Activated naive CD4-positive, alpha-beta T cell (primary cell): ENCODE measurements at places on chromosomes 6 and 20.

DNA sequence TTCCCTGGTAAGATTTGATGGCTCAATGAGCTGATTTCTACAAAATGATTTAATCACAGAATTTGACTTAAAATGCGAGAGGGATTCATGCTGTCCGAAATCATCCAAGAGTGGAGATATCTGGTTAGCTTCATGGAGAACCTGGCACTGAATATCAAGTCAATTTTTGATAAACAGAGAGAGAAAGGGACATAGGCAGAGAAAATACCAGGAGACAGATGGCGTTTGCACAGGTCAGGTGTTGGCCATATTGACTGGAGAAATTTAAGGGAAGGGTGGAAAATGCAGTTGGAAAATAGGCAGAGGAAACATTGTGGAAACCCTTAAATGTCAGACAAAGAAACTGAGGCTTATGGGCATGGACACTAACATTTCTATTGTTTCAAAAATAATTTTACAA, 47.0 kb downstream of the BCAS1 start:
- DNase-seq, result no peak

DNA sequence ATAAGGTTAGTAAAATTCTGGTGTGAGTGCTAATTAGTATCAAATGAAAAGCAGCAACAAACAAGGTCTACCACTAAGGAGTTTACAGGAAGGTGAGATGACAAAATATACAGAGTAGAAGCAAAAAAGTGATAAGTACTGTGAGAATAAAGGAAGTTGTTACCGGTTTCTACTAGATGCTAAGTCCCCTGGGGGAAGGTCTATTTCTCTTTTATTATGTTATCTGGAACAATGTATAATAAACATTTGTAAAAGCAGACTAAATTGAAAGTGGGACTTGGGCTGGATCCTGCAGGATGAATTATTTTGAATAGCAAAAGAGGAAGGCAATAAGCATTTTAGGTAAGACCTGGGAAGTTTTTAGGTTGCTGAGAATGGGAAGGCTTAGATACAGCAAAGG, 158.7 kb upstream of the SLC22A16 start:
- no peak for DNase-seq

GRCh38 chr20:20393207-20394120, 25.6 kb downstream of the INSM1 start:
- DNase-seq, result no peak

- DNase-seq, result peak; percentile 4
Observed at GRCh38 chr6:35804996-35805736, at the start of gene LHFPL5. Gene LHFPL5 (plus strand): TSS chr6:35805352. CDS start chr6:35805671, 319 bp downstream.

GRCh38 chr6:73854998-73855718, 159.2 kb downstream of the CD109 start:
- no peak for DNase-seq

GRCh38 chr6:90599151-90599550, 12.3 kb upstream of the MAP3K7 start:
- DNase-seq, result no peak

DNA sequence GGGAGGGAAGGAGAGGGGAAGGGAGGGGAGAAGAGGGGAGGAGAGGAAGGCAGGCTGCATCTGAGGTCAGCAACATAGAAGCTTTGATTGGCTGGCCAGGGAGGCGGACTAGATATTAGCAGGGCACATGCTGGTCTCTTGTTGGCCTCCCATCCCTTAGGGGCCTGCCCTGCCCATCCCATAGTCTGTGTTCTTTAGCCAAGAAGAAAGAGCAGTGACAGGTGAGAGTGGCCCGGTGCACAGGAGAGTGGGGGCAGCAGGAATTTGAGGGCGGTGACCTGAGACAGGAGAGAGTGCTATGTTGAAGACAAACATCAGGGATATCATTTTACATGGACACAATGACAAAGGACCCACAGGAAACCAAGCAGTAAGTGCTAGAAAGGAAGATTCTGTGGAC, 413.5 kb downstream of the SYNE1 start:
- DNase-seq, result no peak

DNA sequence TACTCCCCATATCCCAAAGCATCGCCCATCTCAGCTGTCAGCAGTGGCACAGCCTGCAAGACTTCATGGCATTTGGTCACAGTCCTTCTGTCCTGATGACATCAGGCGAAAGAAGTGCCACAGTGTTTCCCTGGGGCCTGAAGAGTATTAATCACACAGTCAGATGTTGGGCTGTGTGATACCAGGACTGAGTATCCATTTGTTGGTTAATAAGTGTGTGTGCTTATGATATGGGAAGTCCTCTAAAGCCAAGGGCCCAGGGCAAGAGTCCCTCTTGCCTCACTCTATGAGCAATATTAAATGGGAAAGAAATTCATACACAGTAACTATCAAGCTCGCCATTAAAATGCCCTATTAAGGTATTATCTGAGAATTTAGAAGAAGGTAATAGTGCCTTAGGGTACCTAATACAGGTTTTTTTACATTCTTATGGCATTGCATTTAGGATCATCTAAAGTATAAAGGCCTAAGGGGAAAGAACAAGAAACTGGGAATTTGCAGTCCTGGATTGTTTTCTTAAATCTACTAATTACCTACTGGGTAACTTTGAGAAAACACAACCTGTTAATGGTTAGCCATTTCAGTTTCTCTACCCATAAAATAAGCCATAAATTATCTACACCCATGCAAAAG, 204.1 kb upstream of the PREP start:
- no peak for DNase-seq

GRCh38 chr6:169421586-169422264, 168.1 kb upstream of the THBS2 start:
- no peak for DNase-seq

DNA sequence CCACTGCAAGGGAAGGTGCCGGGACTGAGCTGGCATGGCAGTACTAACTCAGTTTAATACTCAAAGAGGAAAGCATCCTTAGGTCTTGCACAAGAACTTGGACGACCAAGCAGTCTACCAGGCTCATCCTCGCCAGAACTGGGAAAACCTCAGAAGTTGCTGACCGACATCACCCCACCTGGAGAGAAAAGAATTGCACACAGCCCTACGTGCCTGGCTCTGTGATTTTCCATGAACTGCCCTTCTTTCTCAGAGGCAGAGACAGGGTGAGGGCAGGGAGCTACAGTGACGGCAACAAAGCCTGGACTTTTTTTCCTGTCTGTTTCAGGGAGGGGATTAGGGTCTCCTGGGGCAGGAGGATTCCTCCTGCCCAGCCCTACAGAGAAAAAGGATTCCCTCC, 8.0 kb downstream of the JAG1 start:
- no peak for DNase-seq

GRCh38 chr6:106143665-106144064, 57.5 kb downstream of the PRDM1 start:
- no peak for DNase-seq

DNA sequence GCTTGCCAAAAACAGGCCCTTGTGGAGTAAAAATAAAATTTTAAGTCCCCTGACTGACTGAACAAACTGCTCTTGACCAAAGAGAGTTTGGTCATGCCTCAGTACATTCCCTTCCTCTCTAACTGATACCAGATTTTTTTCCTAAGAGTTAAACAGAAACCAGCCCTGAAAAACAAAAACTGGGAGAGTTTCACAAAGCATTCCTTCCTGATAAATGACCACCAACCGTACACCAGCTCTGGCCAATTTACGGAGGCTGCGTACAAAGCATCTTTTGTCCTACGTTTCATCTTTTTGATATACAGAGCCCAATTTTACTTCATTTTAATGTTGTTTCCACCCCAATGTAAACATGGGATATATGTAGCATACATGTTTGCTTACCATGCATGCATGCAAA, 477.4 kb upstream of the HTR1E start:
- DNase-seq, result no peak

GRCh38 chr6:2063547-2063946, 181.9 kb downstream of the GMDS start:
- no peak for DNase-seq

DNA sequence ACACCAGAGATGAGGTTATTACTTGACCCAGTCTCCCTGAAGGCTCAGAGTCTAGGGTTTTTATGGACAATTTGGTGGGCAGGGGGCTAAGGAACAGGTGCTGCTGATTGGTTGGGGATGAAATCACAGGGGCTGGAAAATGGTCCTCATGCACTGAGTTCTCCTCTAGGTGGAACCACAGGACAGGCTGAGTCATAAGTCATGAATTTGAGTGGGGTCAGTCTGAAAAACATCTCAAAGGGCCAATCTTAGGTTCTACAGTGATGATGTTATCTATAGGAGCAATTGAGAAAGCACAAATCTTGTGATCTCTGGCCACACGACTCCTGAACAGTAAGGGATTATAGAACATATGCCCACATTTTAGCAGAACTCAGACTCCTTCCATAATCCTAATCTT, 5.9 kb upstream of the MRS2 start:
- no peak for DNase-seq

DNA sequence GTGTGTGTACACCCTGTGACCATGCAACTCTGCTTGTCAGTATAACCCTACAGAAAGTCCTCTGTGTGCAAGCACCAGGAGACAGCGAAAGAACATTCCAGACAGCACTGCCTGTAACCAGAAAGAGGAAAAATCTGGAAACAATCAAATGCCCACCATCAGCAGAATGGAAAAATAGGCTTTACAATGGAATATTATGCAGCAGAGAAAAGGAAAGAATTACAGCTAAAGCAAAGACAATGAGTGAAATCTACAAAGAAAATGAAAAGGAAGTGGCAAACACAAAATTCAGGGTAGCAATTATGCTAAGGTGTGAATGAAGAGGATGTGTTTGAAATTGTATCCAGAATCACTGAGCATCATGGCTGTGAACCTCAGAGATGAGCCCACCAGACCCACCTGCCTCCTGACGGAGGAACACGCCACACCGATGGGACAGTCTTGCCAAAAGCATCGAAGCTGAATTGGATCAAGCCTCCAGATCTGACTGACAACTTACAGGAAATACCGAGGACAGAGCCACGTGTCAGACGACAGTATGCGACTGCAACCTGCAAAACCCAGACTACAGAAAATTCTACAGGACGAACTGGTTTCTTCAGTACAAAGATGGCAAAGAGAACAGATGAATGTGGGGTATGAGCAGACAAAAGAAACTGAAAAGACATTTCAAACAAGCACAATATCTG, 133.2 kb downstream of the NFATC2 start:
- DNase-seq, result no peak

GRCh38 chr6:29557320-29557719, 2.2 kb downstream of the UBD start:
- DNase-seq, result no peak

GRCh38 chr6:14166839-14167238, 49.3 kb downstream of the CD83 start:
- no peak for DNase-seq

- peak; percentile 4 for DNase-seq
Observed at GRCh38 chr20:45229264-45230056, 8.3 kb downstream of the SEMG2 start.

DNA sequence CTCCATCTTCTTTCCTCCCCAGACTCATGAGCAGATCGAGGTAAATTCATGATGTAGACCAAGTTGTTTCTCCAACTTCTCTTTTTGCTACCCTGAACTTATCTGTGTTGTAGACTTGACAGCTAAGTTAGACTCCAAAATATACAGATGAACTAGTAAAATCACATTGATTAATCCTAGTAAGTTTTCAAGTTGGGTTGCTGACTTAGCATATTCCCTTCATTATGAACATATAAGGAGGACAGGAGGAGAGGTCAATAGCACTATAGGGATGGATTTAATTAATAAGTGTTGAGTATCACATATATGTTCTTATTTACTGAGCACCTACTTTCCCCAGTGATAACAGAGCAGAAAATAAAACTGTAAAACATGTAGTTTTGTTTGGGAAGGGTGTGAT, 227.3 kb downstream of the TINAG start:
- no peak for DNase-seq

- DNase-seq, result peak; percentile 5
Observed at GRCh38 chr6:138588805-138589434, 89.6 kb upstream of the NHSL1 start.

DNA sequence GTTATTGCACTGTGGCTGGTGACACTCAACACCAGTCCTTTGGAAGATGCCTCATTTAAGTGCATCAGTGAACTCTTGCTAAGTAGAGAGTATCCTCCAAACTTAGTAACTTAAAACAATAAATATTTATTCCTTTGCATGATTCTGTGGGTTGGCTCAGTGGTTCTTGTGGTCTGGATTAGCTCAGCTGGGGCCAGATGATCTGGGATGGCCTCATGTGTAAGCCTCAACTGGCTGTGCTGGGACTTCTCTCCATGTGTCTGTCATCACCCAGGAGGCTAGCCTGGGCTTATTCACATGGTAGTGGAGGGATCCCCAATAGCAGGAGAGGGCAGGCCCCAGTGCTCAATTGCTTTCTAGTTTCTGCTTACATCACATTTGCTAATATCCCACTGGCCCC, 8.3 kb downstream of the LRRN4 start:
- no peak for DNase-seq

DNA sequence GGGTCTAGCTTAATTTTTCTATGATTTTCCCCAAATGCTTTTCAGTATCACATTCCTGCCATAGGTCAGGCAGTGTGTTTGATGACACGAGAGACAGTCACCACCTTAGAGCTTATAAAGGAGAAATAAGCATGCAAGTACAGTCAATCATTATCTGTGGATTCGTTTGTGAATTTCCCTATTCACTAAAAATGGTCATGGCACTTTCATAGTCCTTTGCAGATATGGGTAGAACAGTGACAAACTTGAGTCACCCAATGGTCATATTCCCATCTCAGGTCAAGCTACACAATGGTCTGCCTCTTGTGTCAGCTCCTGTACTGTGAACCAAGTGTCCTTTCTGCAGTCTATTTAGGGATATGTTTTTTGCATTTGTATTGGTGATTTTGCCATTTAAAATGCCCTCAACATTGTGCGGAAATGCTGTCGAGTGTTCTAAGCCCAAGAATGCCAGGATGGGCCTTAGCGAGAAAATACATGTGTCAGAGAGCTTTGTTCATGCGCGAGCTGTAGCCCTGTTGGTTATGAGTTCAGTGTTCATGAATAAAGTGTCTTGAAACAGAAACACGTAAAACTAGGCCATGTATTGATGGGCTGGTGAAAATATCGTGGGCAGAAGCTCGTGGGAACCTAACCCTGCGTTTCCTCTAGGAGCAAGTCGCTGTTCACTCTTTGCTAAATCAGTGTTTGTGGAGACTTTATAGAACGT, 19.8 kb downstream of the SUMO4 start:
- DNase-seq, result no peak

DNA sequence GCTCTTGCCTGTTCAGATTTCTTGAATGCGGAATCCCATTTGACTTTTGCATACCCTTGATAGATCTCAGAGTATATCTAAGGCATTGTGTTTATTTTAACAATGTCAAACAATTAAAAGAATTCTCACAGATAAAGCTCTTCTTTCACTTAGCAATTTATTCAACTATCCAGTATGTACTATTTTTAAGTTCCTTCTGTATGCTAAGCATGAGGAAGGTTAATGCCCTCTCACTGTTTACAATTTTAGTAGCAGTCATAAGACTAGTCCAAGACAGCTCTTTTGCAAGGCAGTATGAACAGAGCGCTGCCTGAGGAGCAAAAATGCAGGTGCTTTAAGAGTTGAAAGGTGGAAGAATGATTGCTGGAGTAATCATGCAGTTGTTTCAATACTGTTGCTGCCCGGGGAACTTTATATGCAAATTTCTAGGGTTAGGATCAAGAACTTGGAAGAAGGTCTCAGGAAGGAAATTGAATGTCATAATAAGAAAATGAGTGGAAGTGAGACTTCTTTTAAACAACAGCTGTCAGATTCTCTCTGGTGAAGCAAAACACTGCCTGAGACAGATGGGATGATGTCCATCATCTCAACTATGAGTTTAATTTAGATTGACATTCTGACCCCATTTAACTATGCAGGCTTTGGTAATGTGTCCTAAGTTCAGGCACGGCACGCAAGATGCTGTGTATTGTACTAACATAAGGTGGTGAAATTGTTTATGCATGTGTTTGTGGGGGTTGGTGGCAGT, 1303.5 kb upstream of the CITED2 start:
- no peak for DNase-seq

GRCh38 chr6:124026694-124027093, 223.0 kb downstream of the NKAIN2 start:
- no peak for DNase-seq
